ENCODE measurements at places on chromosomes 2 and 18.

DNA sequence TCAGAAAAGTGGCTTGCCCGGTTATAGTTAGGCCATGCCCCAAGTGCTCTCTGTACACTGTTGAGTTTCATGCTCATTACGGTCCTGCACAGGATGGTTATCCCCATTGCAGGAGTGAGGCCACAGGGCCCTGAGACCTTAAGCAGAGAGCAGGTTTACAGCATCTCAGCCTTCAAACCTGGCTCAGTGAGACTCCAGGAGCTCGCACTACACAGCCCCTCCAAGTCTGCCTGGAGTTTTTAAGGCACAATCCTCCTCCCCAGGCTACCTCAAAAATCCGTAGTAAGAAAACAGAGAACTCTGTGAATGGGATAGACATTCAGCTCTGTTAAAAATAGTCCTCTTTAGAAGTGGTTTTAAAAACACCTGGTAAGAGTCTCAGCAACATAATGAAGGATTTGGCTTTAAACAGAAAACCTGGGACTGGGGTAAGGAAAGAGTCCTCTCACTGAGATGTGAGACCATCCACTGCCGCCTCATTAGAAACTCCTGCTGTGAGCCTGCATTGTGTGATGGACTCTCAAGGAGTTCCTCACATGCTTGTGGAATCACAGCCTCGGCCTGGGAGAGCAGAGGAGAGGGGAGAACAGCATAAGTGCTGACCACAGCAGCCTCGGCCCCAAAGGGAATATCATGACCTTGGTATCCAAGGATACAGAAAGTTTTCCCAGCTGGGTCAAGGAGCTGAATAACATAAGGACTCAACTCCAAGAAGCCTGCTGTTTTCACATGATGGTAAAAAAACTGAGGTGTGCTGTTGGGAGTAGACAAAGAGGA is 214.8 kb downstream of the ATAD2B start:
- no peak for DNase-seq

GRCh38 chr2:205438241-205438640 is 244.1 kb upstream of the NRP2 start:
- no peak for DNase-seq

- no peak for DNase-seq
These were observed 5.4 kb downstream of the CCDC141 start for GRCh38 chr2:179044500-179044899.

DNA sequence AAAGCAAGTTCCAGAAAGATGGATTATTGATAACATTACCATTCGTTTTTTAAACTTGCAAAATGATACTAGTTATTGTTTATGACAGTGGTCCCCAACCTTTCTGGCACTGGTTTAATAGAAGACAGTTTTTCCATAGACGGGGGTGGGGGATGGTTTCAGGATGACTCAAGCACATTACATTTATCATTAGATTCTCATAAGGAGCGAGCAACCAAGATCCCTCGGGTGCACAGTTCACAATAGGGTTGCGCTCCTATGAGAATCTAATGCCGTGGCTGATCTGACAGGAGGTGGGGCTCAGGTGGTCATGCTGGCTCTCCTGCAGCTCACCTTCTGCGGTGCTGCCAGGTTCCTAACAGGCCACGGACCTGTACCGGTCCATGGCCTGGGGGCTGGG is 86.2 kb downstream of the BCL2 start:
- DNase-seq, result no peak

DNA sequence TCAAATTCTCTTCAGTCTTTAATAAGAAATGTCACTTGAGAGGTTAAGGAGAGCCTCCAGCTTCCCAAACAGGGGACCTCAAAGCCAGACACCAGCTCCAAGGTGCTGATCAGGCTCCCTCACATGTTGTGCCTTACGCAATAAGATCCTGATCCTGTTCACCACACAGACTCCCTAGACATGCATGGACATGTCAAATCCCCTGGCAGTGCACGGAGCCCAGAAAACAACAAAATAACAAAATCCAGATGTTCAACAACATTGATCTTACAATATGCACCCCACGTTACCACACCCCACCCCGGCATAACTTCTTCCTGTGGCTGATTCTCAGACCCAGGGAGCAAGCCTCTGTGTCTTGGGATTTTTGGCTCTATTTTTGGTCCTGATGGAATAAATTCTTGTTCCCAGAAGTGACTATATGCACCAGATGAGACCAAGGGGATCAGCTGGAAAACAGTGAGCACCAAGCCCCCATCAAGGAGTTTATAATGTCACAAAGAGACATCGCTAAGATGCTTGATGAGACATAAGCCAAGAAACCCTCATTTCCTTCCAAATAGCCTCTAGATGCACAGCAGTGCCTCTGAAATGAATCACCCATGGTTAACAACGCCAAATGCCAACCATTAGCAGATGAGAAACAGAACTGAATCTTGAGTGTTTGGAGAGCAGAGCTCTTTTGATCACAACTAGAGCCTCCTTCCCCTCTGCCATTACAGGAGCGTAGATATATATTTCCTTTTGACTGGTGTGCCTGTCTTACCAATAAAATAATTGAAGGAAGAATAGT is 198.2 kb downstream of the PRKCE start:
- no peak for DNase-seq

GRCh38 chr2:236802862-236803261 is 233.2 kb downstream of the ACKR3 start:
- DNase-seq, result no peak

Measured in stimulated activated CD8-positive, alpha-beta memory T cell treated with anti-CD3 and anti-CD28 coated beads, Interleukin-12 subunit alpha, Interleukin-12 subunit beta, amount 100 ng/mL, for 4 hours (primary cell).